AML-193 (cell line): ENCODE measurements at places on chromosomes 7 and 10.

GRCh38 chr7:51611937-51612336 is 295.3 kb upstream of the COBL start:
- DNase-seq = no peak

DNA sequence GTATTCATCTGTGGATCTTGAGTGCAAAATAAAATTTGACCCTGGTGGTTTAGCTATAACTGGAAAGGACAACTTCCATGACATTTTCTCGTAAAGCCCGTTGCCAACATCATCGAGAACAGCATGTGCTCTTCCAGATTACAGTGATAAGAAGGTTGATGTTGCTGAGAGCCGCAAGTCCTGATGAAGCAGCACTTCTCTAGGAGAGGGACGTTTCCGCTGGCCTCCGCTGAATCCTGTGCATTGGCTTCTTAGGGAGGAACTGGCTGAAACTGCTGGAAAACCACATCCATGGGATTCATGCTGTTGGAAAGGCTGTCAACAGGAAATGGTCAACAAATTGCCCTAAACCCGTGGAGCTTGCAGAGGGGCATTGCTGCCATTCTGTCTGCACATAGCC is 21.4 kb upstream of the ABCB5 start:
- DNase-seq = no peak

GRCh38 chr10:121576139-121576538 is 22.1 kb downstream of the FGFR2 start:
- DNase-seq = no peak

GRCh38 chr10:127850944-127851343 is 41.8 kb downstream of the CLRN3 start:
- DNase-seq = no peak

GRCh38 chr10:3203016-3203811 is 30.6 kb upstream of the PITRM1 start:
- DNase-seq = no peak

DNA sequence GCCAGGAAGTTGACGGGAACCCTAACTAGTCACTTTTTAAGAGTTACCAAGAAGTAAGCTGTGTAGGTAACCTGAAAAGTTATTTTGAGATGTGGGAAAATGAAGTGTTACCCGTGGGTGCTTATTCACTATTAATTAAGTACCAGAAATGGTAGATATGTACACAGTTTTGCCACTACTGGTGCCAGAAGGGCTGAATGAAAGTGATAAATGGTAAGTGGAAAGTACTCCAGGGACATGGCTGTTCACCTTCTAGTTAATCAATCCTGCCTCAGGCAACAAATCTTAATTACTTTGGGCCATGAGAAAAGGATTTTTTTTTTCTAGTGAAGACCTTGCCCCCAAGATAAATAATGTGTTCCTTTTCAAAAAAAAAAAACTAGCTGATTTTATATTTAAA is 15.8 kb downstream of the NET1 start:
- no peak for DNase-seq

DNA sequence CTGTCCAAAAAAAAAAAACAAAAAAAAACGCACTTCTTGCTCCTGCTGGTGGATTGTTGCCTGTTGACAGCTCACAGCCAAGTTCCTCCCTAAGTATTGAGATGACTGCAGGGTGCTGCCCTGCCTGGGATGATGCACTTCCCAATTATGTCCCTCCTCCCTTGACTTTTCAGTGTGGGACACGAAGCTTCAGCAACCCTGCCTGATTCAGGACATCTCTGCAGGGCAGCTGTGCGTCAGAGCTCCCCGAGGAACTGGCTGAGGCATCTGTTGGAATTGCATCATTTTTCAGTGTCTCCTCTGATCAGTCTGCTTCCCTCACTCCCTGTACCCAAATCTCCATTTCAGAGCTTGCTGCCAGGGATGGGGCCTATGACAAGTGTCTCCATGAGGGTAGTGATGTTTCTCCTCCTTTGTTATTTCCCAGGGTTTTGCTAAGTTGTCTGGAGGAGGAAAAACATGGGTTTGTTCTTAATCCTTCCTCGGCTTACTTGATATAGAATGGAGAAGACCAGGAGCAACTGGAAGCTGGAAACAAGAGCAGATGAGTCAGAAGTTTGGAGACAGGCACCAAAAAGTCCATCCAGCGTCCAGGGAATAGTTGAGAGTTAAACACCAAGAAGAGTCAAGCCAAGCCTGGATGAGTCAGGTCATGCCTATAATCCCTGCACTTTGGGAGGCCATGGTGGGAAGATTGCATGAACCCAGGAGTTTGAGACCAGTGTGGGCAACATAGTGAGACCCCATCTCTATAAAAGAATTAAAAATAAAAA is 355.1 kb downstream of the GALNT17 start:
- no peak for DNase-seq

- no peak for DNase-seq
Measured at GRCh38 chr7:30918676-30919075, 7.0 kb downstream of the AQP1 start.

DNA sequence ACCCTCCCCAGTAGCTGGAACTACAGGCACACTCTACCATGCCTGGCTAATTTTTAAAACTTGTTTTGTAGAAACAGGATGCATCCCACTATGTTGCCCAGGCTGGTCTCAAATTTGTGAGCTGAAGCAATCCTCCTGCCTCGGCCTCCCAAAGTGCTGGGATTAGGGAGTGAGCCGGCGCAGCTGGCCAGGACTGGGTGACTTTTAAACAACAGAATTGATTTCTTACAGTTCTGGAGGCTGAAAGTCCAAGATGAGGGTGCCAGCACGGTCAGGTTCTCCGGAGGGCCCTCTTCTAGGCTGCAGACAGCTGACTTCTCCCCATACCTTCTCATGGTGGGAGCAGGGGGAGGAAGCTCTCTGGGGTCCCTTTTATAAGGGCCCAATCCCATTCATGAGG is 75.2 kb upstream of the CHST15 start:
- no peak for DNase-seq

GRCh38 chr7:102451371-102452054 is 13.2 kb downstream of the ALKBH4 start:
- DNase-seq = no peak

GRCh38 chr7:103541026-103541425 is 95.0 kb upstream of the SLC26A5 start:
- no peak for DNase-seq

- no peak for DNase-seq
Measured at GRCh38 chr7:37982423-37982822, 62.0 kb downstream of the EPDR1 start.

DNA sequence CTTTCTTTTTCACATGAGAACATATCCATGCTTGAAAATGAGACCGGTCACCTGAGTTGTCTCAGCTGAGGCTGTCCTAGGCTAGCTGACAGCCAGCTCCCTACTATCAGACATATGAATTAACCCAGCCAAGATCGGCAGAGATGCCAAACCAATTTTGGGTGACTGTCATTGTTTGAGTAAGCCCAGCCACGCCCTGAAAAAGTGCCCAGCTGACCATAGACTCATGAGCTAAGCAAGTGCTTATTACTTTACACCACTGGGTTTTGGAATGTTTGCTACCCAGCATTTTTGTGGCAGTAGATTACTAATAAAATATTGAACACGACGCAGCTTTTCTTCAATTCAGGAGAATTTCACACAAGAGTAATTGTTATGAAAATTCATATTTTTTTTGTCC is 265.2 kb upstream of the LYZL1 start:
- no peak for DNase-seq

- no peak for DNase-seq
Measured at GRCh38 chr10:6364893-6365292, 162.2 kb downstream of the PFKFB3 start.

DNA sequence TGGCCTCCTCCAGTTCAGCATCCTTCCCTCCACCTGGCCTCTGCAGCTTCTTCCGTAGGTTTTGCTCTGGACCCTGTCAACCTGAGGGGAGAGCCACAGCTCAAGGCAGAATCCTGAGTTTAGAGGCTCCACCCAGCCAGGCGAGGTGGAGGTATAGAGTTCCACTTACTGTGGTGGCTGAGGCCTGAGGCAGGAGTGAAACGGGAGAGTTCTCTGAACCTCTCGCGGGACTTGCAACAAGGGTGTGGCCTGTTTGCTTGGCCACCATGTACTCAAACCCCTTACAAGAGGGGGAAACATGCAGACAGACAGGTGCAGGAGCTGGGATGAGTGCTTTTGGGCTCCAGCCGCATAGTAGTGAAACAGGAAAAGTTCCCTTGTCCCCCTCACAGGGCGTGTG is 154.0 kb upstream of the C7orf33 start:
- DNase-seq = no peak

GRCh38 chr10:76301950-76302349 is 870.5 kb downstream of the LRMDA start:
- no peak for DNase-seq

DNA sequence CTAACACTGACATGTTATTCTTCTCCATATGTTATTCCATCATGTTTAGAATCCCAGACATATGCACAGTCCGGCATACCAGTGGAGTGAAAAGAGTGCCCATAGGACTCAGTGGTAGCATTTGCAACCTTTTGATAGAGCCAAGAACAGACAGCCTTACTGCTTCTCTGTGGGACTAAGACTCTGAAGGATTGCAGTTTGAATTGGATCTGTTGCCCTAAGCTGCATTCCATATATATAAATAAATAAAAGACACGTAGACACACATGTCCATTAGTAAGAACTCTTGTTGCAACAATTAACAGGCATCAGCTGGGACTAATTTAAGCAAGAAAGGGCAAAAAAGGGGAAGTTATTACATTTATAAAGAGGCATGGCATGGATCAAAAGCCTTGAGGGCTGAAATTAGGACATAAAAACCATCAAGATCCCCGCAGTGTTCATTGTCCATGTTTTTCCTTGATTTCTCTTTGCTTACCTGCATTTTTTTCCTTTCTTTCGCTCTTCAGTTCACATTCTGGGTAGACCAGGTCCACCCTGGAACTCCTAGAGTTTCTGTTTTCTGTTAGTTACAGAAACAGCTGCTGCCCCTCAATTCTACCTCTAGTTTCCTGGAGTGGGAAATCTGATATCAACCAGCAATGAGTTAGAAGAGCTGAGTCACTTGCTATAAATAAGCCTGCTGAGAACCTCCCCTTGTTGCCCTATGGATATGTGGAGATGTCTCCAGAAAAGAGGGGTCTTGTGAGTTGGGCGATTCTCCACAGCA is 132.4 kb downstream of the SORCS1 start:
- no peak for DNase-seq

GRCh38 chr10:20551761-20552160 is 345.4 kb downstream of the NEBL start:
- no peak for DNase-seq

DNA sequence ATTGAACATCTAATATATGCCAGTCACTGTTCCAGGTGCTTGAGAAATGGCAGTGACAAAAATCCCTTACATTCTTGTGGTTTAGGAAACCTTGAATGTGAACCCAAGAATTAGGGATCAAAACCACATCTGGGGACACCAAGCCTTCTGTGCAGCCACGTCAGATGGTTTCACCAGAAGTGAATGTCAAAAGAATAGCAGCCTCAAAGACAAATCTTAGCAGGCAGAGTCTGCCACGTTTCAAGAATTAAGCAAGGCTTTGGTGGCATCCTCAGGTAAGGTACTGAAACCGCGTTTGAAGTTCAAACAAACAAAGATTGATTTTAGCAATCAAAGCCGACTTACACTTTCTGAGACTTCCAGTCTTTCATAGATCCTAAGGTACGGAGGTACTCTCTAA is 225.5 kb upstream of the GNAI1 start:
- DNase-seq = no peak

- DNase-seq = peak; percentile 17
Measured at GRCh38 chr10:125160856-125161706, 718 bp upstream of the CTBP2 start.

DNA sequence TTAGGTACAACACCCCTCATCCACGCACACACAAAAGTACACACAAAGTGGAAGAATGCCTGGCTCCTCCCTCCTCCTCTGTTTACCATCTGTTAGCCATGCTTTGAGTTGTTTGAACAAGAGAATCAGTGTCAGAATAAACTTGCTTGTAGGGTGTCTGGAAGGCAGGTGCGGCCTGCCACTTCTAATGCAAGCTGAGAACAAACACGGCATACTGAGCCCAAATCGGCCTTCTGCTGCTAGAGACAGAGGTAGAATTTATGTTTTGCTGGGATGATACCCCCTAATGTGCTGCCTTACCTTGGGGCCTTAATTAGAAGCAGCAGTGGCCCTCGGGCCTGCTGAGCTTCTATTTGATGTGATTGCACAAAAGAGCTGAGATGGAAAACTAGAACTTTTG is 24.9 kb upstream of the FAM180A start:
- no peak for DNase-seq

GRCh38 chr7:79211724-79212123 is 241.7 kb downstream of the MAGI2 start:
- DNase-seq = no peak

- no peak for DNase-seq
Measured at GRCh38 chr10:85946713-85947326, 419.8 kb downstream of the GRID1 start.

DNA sequence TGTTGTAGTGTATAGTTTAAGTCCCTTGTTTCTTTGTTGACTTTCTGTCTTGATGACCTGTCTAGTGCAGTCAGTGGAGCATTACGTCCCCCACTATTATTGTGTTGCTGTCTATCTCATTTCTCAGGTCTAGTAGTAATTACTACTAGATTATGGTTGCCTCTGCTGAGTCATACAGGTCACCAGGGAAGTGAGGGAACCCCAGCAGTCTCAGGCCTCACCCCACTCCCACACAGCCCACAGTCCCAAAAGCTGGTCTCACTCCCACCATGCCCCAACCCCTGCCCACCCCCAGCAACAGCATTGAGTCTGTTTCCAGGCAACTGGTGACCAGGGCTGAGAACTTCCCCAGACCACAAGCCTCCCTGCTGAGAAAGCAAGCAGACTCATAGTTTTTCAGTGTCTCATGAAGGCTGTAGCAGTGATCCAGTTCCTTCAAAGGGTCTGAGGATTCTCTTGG is 88.0 kb downstream of the PLXDC2 start:
- DNase-seq = no peak

DNA sequence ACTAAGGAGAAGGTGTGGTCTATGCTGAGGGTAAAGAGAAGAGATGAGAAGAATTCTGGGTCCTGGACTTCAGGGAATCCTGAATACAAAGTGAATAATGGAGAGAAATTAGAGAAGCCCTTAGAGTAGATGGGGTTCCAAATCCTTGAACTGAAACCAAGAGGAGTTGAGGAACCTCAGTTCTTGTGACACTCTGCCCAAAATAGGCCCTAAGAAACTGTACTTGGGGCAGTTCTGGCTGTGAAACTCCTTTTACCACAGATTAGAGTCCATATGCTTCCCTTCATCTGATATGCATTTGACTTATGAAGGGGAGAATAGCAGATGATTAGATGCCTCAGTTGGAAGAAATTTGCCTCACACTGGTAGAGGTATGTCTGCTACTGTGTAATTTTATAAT is 19.0 kb downstream of the TES start:
- DNase-seq = no peak

- DNase-seq = no peak
Measured at GRCh38 chr10:75013522-75013921, 97.9 kb upstream of the SAMD8 start.

DNA sequence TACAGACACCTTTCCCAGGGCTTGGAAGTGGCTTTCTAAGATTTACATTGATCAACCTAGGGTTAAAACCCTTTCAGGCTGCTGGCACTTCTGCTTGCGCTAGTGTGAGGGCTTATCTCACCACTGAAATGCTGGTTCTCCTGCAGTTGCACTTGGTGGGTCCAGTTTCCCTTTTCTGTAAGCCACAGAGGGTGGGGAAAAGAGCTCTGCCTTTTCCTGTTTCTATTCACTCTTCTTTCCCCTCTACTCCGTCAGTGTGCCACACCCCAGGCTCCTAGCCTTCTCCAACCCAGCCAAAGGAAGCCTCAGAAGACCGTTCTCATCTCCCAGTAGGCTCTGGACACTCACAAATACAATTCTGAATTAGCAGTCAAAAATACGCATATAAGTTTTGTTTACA is 19.0 kb upstream of the CAPZA2 start:
- DNase-seq = no peak

- no peak for DNase-seq
Measured at GRCh38 chr7:127911968-127912511, 119.2 kb downstream of the LRRC4 start.
